Retinal pigment epithelial cell (primary cell): ENCODE measurements at places on chromosomes 13 and 19.

DNA sequence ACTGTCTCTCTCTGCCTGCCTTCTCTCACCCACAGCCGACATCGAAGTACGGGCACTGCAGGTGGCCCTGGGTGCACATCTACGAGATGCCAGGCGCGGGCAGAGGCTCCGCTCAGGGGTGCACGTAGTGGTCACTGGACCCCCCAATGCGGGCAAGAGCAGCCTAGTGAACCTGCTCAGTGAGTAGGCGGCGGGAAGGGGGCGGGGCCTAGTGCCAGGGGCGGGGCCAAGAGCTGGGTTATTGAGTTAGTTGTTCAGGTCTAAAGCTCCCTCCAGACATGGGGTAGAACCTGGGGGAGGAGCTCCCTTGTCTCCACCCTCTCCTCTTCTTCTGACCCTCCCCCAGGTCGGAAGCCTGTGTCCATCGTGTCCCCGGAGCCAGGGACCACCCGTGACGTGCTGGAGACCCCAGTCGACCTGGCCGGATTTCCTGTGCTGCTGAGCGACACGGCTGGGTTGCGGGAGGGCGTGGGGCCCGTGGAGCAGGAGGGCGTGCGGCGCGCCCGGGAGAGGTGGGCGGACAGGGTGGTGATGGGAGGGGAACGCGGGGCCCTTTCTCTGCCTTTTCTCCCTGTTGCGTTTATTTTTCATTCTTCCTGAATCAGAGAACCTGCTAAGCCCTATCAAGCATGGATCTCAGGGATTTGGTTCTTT, 1.9 kb downstream of the GTPBP3 start:
- no peak for DNase-seq

DNA sequence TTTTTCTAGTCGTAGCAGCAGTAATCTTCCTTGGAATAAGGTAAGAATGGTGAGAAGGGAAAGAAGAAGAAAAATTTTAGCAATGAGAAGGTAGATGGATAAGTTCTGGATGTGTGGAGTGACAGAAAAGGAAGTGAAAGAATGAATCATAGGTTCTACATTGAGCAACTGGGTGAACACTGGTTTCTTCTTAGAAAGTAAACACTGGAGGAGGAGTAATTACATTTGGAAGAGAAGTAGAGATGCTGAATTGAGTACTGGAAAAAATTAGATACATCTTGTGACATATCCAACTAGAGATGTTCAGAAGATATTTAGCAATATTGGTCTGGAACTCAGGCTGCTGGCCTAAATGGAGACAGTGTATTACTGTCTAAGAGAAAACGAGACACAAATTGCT, 148.5 kb downstream of the GPC5 start:
- no peak for DNase-seq

DNA sequence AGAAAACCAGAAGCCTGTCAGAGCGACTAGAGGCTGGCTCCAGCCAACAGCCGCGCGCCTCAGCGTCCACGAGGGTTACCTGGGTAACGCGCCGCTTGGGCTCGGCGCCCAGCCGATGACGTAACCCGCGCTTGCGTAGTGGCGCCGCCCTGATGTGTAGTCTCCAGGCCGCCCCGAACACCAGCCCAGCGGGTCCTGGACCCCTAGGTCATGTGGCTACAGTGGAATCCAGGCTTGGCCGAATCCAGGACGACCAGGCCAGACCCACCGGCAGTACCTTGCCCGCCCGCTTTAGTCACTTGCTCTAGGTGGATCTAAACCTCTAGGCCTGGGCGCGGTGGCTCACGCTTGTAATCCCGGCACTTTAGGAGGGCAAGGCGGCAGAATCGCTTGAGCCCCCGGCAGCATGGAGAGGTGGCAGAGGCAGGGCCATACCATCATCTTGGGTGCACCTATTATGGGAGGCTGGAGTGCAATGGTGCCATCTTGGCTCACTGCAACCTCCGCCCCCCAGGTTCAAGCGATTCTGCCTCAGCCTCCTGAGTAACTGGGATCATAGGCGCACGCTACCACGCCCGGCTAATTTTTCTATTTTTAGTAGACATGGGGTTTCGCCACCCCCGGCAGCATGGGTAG, 7.2 kb upstream of the ZNF606 start:
- peak; percentile 53 for DNase-seq

GRCh38 chr13:45068036-45069001, 52.0 kb upstream of the GTF2F2 start:
- DNase-seq = no peak

DNA sequence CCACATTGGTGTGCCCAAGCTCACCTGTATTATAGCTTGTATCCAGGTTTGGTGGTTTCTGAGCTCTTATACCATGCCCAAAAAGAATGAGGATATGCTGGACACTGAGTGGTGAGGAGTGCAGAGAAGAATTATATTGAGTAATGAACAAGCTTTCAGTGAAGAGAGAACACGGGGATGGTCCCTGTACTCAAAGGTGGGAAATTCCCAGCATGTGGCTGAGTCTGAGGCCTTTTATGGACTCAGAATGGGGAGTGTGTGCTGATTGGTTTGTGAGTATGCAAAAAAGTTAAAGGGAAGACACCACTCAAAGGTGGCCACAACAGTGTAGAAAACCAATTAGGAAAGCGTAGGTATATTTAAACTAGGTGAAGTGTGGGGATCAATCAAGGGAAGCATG, 191.2 kb upstream of the SLITRK6 start:
- DNase-seq = no peak

- no peak for DNase-seq
Observed at GRCh38 chr13:45185286-45185685, 15.6 kb downstream of the KCTD4 start.

DNA sequence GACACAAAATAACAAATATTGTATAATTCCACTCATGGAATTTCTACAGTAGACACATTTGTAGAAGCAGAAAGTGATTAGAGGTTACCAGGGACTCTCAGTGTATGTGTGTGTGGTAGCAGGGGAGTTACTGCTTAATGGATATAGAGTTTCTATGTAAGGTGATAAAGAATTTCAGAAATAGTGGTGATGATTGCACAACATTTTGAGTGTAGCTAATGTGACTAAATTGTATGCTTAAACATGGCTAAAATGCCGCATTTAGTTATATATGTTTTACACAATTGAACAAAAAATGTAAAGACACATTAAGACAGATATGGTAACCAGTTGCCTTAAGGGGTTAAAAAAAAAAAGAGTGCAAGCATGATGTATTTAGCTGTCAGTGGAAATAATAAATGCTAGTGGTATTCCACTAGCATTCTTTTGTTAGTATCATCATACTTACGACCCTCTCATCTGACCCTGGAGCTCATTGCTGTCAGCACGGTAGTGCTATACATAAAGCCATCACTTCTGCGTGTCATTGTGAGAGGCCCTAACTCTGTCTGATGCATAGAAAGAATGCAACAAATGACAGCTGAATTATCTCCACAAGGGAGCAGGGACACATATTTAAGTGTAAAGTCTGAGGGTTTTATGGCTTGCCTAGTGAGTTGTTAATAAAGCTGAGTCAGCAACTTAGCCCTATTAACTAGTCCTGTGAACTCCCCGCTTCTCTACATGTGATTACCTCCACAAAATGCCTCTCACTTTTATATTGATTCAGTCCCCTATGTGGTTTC, 134.1 kb upstream of the RXFP2 start:
- DNase-seq = no peak

DNA sequence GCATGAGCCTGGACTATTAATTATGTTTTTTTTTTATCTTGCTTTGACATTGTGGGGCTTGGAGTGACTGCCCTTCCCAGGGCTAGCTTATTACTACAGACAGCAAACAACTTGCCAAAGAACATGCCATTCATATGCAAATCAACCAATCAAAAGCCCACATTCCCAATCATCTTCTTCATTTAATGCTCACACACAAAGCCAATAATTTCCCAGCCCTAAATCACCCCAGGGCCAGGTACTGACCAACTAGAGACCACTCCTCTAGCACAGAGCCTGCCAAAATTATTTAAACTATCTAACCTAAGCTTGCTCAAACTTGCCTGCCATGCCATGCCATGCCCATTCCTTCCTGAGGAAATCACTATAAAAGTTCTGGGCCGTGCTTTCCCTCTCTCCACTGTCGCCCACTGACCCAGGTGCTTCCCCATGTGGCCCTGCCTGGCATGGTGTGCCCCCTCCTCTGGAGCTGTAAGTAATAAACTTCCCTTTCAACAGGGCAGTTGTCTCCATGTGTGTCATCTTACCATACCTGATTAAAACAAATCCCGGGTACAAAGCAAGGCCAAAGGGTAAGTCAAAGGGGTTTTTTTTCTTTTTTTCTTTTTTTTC, 15.7 kb downstream of the PBX4 start:
- DNase-seq = no peak

- DNase-seq = peak; percentile 18
Observed at GRCh38 chr13:95251641-95252040, 49.6 kb downstream of the ABCC4 start.

- no peak for DNase-seq
Observed at GRCh38 chr13:50277127-50277526, 261.9 kb downstream of the KCNRG start.

DNA sequence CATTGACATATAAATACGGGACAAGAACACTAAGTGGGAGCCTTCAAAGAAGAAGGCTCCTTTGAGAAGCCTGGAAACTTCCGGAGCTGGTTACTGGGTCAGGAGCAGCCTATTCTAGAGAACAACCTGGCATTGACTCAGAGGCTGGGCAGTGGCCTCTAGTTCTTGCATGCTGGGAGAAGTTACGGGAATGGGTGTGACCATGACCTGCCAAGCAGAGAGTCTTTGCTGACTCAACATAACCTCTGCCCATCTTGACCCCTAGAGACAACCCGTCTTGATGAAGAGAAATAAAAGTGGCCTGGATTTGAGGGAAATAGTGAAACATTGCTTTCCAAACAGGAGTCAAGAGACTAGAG, 21.0 kb downstream of the STARD13 start:
- DNase-seq = no peak

- DNase-seq = no peak
Observed at GRCh38 chr13:55219538-55219937, 1921.2 kb upstream of the PRR20A start.

DNA sequence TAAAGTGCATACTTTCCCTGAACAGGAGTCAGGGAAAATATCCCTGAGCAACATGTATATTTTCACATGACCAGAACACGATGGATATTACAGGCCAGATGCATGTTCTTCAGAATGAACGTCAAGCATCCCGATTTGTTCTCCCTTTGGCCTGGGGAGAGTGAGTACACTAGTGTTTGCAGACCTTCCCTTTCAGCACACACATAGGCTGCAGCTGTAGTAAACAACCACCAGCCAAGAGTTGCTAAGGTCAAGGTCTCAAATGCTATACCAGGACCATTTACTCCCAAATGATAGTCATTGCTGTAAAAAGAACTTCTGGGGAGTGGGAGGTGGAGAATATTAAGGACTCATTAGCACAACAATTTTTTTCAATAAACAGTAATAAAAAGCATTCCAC, 3.0 kb downstream of the KLF12 start:
- DNase-seq = no peak

- DNase-seq = no peak
Observed at GRCh38 chr13:40776232-40776631, 5.2 kb upstream of the MRPS31 start.

- DNase-seq = no peak
Observed at GRCh38 chr19:47310819-47311218, 1.2 kb downstream of the C5AR1 start.

DNA sequence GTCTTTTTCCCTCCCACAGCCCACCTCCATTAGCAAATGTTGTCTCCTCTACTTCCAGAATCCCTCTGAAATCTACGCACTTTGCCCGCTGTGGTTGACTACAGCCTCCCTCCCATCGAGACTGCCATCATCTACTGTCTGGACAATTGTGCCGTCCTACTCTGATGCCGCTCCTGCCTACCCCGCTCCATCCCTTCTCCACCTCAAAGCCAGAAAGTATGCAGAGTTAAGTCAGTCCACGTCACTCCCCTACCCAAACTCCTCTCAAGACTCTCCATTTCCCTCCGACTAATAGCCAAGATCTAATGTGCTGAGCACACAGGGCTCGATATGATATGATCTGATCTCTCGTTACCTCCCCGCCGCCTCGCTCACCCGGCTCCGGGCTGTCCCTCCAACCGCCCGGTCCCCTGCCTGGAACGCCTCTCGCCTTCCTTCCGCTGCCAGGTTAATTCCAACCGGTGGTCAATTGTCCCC, 556 bp downstream of the CACTIN start:
- DNase-seq = no peak

GRCh38 chr13:98447881-98448641, 128.8 kb downstream of the STK24 start:
- no peak for DNase-seq

GRCh38 chr19:42078058-42078457, 2.1 kb downstream of the ZNF574 start:
- DNase-seq = no peak

DNA sequence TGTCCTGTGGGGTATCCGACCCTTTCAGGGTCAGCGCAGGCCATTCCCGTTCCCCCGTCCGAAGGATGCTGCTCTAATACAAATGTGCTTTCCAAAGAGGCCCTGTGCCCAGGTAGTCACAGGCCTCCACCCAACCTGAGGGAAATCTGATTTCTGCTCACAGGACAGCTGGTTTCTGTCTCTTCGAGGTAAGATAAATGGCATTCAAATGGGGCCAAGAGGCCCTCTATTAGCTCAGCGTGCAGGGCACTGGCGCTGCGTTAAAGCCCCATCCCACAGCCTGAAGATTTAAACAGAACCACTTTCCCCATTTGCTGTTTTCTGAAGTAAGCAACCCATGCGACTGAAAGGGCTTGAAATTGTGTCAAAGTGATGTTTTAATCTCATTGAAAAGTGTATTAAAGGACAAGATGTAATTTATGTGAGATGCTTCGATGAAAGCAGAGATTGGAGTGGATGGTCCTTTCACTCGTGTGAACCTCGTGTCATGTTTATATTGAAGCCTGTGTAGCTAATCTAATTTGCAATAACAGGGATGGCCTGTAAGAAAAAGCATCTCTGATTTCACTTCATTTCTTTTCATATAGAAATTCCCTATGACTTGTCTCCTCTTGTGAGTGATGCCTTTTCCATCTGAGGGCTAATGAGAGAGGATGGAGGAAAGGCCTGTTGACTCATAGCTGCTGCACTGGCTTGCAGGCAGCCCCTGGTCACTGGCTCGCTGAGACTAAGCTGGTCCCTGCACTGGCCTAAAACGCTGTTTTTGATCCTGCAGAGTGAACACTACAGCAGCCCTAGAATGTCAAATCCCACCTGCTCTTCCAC, 7.3 kb upstream of the SOX1 start:
- no peak for DNase-seq

DNA sequence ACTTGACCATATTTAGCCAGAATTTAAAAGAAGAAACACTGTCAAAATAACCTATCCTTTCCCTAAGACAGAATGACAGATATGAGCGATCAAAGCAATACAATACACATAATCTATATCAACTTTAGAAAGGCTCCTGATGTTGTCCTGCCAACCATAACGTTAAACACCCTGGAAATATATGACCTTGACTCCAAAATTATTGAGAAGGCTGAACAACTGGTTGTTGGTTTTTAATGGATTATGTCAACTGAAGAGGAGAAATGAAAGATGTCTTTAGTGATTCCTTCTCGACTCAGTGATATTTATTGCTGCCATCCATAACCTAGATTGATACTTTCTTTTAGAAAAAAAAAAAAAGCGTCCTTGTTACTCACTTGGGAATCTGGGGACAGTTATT, 957.2 kb downstream of the SLITRK1 start:
- no peak for DNase-seq

- DNase-seq = no peak
Observed at GRCh38 chr13:79320433-79320832, 85.6 kb downstream of the RBM26 start.
